ENCODE measurements at places on chromosomes 1 and 21. TPM values are rescaled to one million over a fixed set of nuclear protein-coding genes. Genes with fewer than 3 reads are reported as not detected.

DNA sequence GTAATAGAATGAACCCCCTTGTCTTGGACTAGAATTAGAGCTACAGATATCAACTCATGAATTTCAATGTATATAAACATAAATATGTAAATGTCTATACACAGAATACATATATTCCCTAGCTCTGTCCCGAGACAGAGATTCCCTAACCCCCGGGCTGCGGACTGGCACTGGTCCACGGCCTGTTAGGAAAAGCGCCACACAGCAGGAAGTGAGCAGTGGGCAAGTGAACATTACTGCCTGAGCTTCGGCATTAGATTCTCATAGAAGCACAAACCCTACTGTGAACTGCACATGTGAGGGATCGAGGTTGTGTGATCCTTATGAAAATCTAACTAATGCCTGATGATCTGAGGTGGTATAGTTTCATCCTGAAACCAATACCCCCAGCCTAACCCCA lies 51.2 kb downstream of the PIK3R3 start:
- H3K36me3 ChIP-seq: peaks cover 2% of the 10 kb centered on the region
- no peak for DNase-seq
- H3K27ac ChIP-seq: no peak overlapping the region
- no peak overlapping the region for H3K4me3 ChIP-seq

- H3K36me3 ChIP-seq: no peaks in the 10 kb centered on the region
- no peak overlapping the region for H3K27ac ChIP-seq
- no peak overlapping the region for H3K4me3 ChIP-seq
Observed at GRCh38 chr1:175749075-175749474, 5.7 kb upstream of the TNR start.

DNA sequence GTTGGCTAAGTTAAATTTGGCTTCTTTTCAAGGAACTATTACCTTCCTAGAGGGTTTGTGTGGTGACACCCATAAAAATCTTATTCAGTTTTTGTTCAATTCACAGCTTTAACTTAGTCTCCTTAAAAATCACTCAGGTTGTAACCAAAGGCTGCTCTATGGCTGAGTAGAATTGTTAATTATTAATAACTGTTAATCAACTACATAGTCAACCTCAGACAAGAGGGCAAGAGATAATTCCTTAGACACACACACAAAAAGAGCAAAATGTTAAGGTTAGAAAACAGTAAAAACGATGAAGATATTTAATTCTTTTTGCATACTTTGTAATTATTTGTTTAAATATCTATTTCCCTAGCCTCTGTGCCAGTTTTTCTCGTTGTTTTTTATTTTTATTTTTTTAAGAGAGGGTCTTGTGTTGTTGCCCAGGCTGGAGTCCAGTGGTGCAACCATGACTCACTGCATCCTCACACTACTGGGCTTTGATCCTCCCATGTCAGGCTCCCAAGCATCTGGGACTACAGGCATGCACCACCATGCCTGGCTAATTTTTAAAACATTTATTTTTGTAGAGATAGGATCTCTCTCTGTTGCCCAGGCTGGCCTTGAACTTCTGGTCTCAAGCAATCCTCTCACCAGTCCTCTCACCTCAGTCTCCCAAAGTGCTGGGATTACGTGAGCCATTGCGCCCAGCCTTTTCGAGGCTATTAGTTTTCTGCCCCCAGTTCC lies 215.2 kb downstream of the DISC1 start:
- H3K4me3 ChIP-seq: no peak overlapping the region
- H3K36me3 ChIP-seq: no peaks in the 10 kb centered on the region
- H3K4me1 ChIP-seq: no peaks in the 10 kb centered on the region
- H3K27me3 ChIP-seq: no peaks in the 10 kb centered on the region
- no peak overlapping the region for H3K27ac ChIP-seq

GRCh38 chr1:38579056-38579455 lies 280.5 kb downstream of the RRAGC start:
- H3K36me3 ChIP-seq: no peaks in the 10 kb centered on the region
- H3K27me3 ChIP-seq: peaks cover 6% of the 10 kb centered on the region

GRCh38 chr1:160032165-160032820 lies 503 bp upstream of the PIGM start:
- no peaks in the 10 kb centered on the region for H3K27me3 ChIP-seq
- H3K27ac ChIP-seq: peak overlapping the region; percentile 27
- H3K36me3 ChIP-seq: no peaks in the 10 kb centered on the region
- DNase-seq: no peak
- H3K4me3 ChIP-seq: peak overlapping the region; percentile 97
- peaks cover 5% of the 10 kb centered on the region for H3K4me1 ChIP-seq

DNA sequence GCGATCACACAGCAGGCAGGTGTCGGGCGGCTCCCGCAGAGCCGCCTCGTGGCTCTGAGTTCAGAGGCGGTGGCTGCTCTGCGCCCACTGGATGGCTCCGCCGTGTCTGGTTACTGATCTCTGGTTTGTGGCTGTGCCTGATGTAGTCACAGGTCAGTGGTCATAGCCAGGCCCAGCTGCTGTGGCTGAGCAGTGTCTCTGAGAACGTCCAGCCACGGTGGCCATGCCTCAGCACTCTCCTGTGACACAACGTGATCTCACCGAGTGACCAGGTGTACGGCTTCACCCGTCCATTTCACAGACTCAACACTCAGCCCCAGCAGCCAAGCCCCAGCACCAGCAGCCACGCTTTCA lies 61.2 kb downstream of the KCNN3 start:
- H3K27ac ChIP-seq: peak overlapping the region; percentile 39
- H3K4me3 ChIP-seq: no peak overlapping the region
- peaks cover 49% of the 10 kb centered on the region for H3K4me1 ChIP-seq
- no peaks in the 10 kb centered on the region for H3K27me3 ChIP-seq
- DNase-seq: no peak

GRCh38 chr1:221824025-221824424 lies 82.1 kb upstream of the DUSP10 start:
- H3K36me3 ChIP-seq: no peaks in the 10 kb centered on the region
- H3K27ac ChIP-seq: peak overlapping the region; percentile 30
- no peaks in the 10 kb centered on the region for H3K27me3 ChIP-seq

DNA sequence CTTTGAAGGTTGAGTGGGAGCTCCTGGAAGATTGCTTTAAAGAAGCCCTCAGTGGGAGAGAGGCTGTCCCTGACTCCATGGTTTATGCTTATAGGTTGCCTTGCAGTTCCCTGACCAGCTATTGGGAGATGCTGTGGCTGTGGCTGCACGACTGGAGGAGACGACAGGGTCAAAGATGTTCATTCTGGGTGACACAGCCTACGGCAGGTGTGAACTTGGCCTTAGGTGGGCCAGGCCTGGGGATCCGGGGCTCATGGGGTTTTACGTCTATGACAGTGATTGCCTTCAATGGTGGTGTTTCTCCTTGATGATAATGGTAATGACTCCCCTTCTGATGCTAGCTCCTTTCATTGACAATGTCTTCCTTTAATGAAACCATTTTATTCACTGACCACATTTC lies 692 bp downstream of the DPH2 start:
- DNase-seq: no peak
- no peaks in the 10 kb centered on the region for H3K27me3 ChIP-seq
- H3K27ac ChIP-seq: peak overlapping the region; percentile 60
- peaks cover 8% of the 10 kb centered on the region for H3K36me3 ChIP-seq

DNA sequence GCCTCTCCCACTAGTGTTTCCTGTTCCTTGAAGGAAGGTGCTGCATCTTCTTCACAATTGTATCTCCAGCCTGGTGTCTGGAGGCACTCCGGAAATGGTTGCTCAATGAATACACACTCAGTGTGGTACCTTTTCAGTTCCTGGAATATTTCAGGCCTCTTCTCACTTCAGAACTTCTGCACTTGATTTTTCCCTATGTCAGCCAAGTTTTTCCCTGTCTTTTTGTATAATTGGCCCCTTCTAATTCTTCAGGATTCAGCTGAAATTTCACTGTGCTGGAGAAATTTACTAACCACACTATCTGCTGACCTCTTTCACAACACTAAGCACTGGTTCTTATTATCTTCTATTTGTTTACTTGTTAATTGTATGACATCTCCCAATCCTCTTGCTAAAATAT lies 61.2 kb upstream of the MAP10 start:
- no peak overlapping the region for H3K27ac ChIP-seq
- no peak overlapping the region for H3K4me3 ChIP-seq
- no peaks in the 10 kb centered on the region for H3K4me1 ChIP-seq

- H3K27me3 ChIP-seq: peaks cover 9% of the 10 kb centered on the region
- no peak overlapping the region for H3K4me3 ChIP-seq
- DNase-seq: no peak
- H3K4me1 ChIP-seq: no peaks in the 10 kb centered on the region
- no peak overlapping the region for H3K27ac ChIP-seq
- no peaks in the 10 kb centered on the region for H3K36me3 ChIP-seq
Observed at GRCh38 chr1:25743164-25744139, 56.5 kb upstream of the SELENON start.

GRCh38 chr1:31756578-31756977 lies 7.6 kb downstream of the ADGRB2 start:
- no peaks in the 10 kb centered on the region for H3K36me3 ChIP-seq
- H3K27ac ChIP-seq: no peak overlapping the region
- DNase-seq: no peak
- no peak overlapping the region for H3K4me3 ChIP-seq

DNA sequence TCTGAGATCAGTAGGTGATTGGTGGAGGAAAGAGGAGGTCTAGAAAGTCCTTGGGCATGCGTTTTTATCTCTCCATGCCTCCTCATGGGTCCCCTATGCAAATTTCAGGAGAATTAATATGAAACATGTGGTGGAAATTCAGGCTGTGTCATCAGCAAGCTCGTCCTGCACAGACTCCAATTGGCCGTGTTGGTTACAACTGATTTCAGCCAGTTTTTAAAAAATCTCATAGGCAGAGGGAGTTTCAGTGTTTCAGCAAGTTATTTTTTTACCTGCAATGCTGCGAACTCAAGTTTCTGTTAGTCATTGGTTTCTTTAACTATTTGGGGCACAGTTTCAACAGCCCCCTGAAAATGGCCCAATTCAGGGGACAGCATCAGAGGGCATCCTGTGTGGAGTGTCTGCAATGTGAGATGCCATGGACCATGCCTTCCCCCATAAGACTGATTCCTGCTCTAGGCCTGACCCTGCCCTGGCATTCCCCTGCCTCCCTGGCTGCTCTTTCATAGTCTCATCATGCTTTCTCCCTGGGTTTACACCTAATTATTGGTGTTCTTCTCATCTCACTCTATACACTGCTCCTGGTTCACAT lies 59.9 kb downstream of the C1orf198 start:
- H3K4me3 ChIP-seq: no peak overlapping the region
- no peak for DNase-seq
- H3K27ac ChIP-seq: no peak overlapping the region
- no peaks in the 10 kb centered on the region for H3K4me1 ChIP-seq

DNA sequence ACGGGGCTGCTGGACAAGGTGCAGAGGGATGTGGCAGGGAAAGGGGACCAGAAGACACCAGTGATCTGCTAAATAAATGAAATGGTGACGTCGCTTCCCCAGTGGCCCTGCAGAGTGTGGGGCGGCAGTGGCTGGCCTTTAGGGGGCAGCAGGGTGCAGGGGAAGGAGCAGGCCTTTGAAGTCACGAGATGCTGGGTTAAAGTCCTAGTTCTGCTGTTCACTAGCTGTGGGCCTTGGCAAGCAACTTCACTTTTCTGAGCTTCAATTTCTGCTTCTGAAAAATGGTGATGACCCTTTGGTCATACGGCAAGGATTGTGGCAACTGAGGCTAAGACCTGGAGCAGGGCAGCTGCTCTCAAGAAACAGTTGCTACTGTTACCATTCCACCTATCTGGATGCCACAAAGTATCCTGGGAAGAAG lies 9.2 kb upstream of the GALE start:
- no peaks in the 10 kb centered on the region for H3K27me3 ChIP-seq
- no peak overlapping the region for H3K27ac ChIP-seq
- H3K4me3 ChIP-seq: no peak overlapping the region
- H3K36me3 ChIP-seq: no peaks in the 10 kb centered on the region

GRCh38 chr1:87328272-87329050 lies at the start of gene LMO4:
Gene LMO4, plus strand, starts transcription at chr1:87328880. Its CDS starts 3,136 bp downstream, at chr1:87332016.
- DNase-seq: peak; percentile 81
- H3K4me1 ChIP-seq: no peaks in the 10 kb centered on the region
- H3K27me3 ChIP-seq: no peaks in the 10 kb centered on the region
- peak within 1 kb of the TSS; percentile 65 for H3K27ac ChIP-seq
- H3K36me3 ChIP-seq: no peaks in the 10 kb centered on the region

GRCh38 chr1:94084547-94084946 lies 36.4 kb downstream of the ABCA4 start:
- no peaks in the 10 kb centered on the region for H3K27me3 ChIP-seq
- no peak for DNase-seq
- no peaks in the 10 kb centered on the region for H3K36me3 ChIP-seq
- H3K27ac ChIP-seq: no peak overlapping the region

DNA sequence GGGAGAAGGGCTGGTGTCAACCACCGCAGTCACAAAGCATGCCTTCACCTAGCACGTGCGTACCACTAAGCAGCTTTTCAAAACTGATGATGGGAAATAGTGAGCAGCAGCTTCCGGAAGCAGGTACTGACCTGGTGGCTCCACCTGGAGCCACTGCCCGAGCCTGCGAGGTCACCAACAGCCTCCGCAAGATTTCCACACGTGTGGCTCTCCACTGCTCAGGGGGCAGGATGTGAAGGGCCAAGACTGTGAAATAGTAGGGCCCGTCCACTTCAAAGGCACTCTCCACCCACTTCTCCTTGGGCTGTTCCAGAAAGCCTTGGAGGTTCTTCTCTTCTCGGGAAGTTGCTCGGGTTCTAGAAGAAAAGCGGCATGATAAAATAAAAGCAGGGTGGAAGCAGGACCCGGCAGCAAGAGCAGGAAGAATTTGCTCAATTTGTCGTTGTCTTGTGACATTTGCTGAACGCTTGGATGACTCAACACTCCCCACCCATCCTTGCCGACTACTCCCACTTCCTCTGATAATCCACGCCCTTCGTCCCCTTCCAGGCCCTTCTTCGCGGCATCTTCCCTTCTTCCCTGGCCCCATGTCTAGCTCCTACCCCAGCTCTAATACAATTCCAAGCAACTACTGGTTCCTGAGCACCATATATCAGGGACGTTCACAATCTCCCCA lies 124.9 kb upstream of the IFFO2 start:
- H3K27me3 ChIP-seq: no peaks in the 10 kb centered on the region
- peaks cover 56% of the 10 kb centered on the region for H3K36me3 ChIP-seq
- H3K4me3 ChIP-seq: no peak overlapping the region
- no peaks in the 10 kb centered on the region for H3K4me1 ChIP-seq
- no peak overlapping the region for H3K27ac ChIP-seq

DNA sequence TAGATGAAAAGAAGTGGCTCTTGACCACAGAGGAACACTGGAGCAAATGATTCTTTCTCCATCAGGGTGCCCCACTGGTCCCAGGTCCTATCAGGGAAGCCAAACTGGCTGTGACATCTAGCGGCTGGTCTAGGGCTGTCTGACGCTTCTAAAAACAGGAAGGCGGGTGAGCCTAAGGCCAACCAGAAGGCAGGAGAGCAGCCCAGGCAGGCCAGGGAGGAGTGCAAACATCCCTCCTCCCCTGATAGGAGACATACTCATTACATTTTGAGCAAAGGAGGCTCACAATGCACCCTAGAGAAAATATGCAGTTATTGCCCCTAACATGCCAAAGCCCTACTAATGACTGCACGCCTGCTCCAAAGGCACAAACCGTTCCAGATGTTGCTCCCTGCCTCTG lies 10.4 kb upstream of the FOXE3 start:
- no peak overlapping the region for H3K4me3 ChIP-seq
- no peaks in the 10 kb centered on the region for H3K27me3 ChIP-seq
- DNase-seq: no peak
- H3K36me3 ChIP-seq: no peaks in the 10 kb centered on the region

The S100A7A gene
- not detected for total RNA-seq

The OR2T33 gene
- not detected for total RNA-seq

The PCAT6 gene
- 0.62 TPM for total RNA-seq

The ELAPOR1 gene
- not detected for total RNA-seq

The PGM1 gene
- total RNA-seq: 58.2 TPM

The FNDC7 gene
- not detected for total RNA-seq

The BRDT gene
- total RNA-seq: not detected

The SYPL2 gene
- total RNA-seq: 0.08 TPM

The FALEC gene
- total RNA-seq: not detected

The APOBEC4 gene
- not detected for total RNA-seq
